ENCODE measurements at places on chromosomes 7 and 10.
A peak's percentile ranks its signal among the peaks of the same experiment; 100 is the strongest.

GRCh38 chr10:60950300-60950699 lies 6.3 kb upstream of the RHOBTB1 start:
- DNase-seq, result no peak

DNA sequence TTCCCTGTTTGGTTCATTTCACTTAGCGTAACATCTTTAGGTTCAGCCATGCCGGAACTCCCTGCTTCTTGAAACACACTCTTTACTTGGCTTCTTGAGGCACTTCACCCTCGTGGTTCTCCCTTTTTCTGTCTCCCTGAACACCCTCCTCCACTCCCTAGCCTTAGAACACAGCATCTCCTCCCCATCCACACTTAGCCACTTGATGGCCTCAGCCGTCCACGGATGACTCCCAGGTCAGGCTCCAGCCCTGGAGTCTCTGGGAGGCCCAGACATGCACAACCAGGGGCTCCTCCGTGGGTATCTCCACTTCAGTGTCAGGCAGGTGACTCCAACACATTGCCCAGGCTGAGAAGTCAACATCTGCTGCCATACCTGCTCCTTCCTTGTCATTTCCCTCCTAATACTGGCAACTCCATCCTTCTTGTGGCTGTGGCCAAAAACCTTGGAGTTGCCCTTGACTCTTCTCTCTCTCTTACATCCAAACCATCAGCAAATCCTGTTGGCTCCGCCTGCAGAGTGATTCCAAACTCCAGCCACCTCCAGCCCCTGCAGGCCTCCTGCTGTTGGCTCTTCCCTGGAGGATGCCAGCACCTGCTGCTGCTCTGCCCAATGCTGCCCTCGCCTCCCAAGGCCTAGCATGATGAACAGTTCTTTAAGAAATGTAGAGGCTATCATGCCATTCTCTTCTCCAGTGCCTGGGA lies 8.4 kb upstream of the INMT start:
- no peak for DNase-seq

GRCh38 chr10:53276797-53277196 lies 504.2 kb upstream of the MBL2 start:
- no peak for DNase-seq

- DNase-seq, result no peak
These were observed 8.4 kb downstream of the PROSER2 start for GRCh38 chr10:11831520-11831951.

DNA sequence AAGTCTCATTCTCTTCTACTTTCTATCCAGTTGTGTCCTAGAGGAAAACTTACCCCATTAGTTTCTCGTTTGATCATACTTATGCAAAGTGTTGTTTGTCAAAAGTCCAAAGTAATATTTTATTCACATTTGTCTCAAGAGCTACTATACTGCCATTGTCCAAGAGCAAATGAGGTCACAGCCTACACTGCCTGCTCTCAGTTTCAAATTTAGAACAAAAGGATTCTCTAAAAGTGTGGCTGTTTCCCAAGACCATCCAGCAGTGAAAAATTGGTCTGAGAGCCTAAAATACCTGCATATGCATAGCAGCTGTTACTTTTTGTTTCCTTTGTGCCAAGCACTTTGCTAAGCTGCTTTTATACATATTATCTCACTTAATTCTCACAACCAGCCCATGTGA lies 439.5 kb upstream of the NFE2L3 start:
- no peak for DNase-seq

DNA sequence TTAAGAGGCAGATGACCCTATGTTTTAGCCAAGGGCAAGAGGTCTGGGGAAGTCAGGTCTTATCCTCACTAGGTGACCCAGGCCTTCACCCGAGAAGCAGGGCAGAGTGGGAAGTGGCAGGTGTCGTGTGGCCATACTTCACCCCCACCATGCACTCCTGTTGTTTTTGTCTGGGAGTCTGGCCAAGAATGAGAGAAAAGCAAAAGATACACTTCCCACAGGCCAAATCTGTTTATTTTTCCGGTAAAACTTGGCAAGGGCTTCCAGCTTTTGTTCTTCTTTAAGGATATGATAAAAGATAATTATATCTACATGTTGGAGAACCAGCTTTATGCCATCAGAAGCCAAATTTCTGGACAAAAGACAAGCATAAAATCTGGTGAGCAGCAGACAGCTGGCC lies 137.4 kb upstream of the CDC14C start:
- no peak for DNase-seq

DNA sequence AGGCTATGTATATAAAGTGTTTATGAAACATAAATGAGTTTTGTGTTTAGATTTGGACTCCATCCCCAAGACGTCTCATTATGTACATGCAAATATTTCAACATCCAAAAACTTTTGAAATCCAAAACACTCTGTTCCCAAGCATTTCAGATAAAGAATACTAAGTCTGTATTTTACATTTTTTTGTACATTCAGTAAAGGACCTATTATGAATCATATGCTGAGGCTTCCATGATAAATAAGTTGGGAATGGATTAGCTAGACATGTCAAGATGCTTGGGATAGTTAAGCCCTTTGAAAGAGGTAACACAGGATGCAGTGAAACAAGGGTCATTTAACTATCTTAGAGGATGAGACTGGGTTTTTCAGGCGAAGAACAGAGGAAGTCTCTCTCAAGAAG lies 262.9 kb downstream of the SNX13 start:
- no peak for DNase-seq

DNA sequence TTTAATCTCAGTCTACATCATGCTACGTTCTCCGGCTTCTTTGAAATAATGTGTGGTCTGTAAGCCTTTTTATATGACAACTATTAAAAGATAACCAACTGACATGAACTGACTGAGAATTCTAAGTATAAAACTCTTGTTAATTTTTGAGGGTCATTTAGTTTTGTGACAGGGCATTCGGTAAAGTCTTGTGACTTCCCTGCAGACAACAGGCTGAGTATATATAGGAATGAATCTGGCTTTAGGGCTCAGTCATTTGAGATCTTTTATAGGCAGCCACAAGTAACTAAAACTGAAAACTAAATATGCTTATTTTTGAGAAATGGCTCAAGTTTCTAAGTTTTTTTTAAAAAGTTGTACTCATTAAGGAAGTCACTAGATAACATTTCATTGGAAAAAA lies 62.5 kb upstream of the SCIN start:
- DNase-seq, result no peak

- no peak for DNase-seq
These were observed 84.1 kb downstream of the CTBP2 start for GRCh38 chr10:125076121-125076825.

- DNase-seq, result no peak
These were observed 103.2 kb downstream of the WDR37 start for GRCh38 chr10:1159131-1160061.

GRCh38 chr10:10056961-10057360 lies 960.7 kb upstream of the CELF2 start:
- DNase-seq, result no peak

GRCh38 chr7:38883706-38884105 lies 25.3 kb downstream of the VPS41 start:
- DNase-seq, result no peak

- DNase-seq, result no peak
These were observed 3.5 kb upstream of the LRMDA start for GRCh38 chr10:75427951-75428350.

DNA sequence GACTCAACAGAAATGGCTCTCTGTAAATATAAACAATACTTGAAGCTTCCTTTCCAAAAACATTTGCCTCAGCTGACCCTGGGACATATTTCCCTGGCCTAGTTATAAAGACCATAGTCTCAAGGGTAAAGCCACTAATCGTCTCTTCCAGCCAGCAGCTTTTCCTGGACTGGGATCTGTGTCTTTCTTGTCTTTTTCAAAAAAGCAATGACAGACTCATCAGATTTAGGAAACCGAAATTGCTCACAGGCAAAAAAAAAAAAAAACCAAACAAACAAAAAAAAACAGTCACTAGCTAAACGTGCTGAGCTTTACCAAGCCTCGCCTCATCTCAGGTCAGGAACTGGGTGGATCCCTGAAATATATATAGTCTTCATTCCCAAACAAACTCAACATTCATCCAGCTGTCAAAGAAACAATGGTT lies 23.5 kb downstream of the STN1 start:
- DNase-seq, result peak; percentile 22

- no peak for DNase-seq
These were observed 55.0 kb upstream of the LBX1 start for GRCh38 chr10:101284101-101284743.

GRCh38 chr10:24792638-24793037 lies 69.0 kb upstream of the ARHGAP21 start:
- DNase-seq, result no peak

- DNase-seq, result no peak
These were observed 607.4 kb downstream of the CCSER2 start for GRCh38 chr10:84935772-84936171.

Measured in GM04504 (cell line).